Sciatic nerve (tissue), 2 donors: ENCODE measurements at places on chromosomes 13 and 19. TPM values are rescaled to one million over a fixed set of nuclear protein-coding genes. Genes with fewer than 3 reads are reported as not detected.

Gene DAND5
- total RNA-seq, result not detected

Gene BRCA2
- 3.6 TPM for total RNA-seq

Gene SYNGR4
- total RNA-seq, result not detected

DNA sequence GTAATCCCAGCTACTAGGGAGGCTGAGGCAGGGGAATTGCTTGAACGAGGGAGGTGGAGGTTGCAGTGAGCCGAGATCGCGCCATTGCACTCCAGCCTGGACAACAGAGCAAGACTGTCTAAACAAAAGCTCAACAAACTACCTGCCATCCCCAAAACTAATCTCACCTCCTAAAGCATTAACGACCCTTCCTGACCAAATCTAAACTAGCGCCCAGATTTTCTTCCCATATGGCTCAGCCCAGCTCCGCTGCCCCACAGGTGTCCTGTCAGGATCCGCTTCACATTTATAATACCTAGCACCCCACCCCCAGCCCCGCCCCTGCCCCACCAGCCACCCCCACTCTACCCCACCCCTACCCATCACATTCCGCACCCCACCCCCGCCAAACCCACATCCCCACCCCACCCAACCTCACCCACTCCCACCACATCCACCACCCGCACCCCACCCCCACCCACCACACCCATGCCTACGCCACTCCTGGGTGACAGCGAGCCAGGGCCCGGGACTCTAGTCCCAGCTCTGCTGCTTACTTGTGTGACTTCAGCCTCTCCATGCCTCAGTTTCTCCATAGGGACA is 599 bp downstream of the C19orf12 start:
- DNase-seq, result no peak

DNA sequence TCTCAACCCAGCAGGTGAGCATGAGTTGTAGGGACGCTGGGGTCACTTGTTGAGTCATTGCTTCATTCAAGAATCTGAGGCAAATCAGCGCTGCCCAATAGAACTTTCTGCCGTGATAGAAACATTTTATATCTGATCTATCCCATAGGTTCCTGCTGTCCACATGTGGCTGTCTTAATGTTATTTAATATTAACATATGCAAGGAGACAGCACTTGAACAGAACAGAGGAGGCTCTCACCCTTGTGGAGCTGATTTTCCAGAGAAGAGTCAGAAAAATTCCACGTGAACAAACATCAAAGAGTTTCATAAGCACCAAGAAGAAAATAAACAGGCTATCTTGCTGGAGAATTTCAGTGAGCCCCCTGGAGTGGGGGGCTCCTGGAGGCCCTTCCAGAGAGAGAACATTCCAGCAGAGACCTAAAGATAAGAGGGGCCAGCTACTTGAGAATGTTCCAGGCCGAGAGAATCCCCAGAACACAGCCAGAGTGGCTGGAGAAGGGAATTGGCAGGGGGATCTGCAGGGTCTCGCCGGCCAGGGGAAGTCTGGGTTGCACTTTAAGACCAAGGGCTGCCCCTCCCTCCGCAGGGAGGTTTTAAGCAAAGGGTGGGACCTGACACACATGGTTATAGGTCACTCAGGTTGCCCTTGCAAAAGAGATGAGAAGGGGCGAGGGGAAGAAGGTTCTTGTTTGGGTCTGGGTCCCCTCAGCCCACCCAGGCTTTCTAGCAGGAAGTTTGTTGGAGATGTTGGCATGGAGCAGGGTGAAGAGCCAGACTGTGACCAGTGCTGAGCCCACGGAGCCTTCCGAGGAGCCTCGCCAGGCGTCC is 135.7 kb downstream of the CRYL1 start:
- DNase-seq, result no peak

- no peak for DNase-seq
These were observed 223.0 kb downstream of the DNAJC15 start for GRCh38 chr13:43246382-43246781.

DNA sequence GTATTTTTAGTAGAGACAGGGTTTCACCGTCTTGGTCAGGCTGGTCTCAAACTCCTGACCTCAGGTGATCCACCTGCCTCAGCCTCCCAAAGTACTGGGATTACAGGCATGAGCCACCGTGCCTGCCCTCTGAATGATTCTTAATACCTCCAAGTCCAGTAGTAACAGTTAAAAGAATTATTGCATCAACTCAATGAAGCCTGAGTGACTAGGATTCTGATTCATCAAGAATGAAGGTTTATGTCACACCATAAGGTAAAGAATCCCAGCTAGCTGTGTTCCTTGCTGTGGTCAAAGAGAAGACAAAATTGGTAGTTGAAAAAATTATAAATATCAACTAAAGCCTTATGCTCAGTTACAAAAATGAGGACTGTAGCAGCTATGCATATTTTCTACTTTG is 81.2 kb upstream of the ABCC4 start:
- no peak for DNase-seq

GRCh38 chr13:90233933-90234672 is 1113.4 kb upstream of the MIR17HG start:
- DNase-seq, result no peak

DNA sequence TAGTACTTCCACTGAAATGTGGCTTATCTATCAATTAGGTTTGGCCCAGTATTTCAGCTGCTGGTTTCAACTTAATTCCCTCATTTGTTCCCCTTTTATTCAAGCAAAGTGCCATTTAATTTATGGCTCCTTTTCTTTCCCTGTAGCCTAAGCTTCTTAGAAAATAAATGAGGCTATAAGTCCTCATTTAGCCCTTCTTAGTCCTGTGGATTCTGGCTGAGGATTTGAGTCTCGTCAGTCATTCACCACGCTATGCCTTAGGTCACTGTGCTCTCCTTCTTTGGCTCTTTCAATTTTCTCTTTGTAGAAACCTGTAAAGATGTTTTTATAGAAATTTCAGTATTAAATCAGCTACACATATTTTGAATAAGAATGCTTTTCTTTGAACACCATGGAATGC is 579.1 kb downstream of the GPC6 start:
- DNase-seq, result no peak
